ENCODE measurements at places on chromosomes 1 and 21.
A peak's percentile ranks its signal among the peaks of the same experiment; 100 is the strongest.

- no peak for DNase-seq
These were observed 23.9 kb upstream of the SLC44A3 start for GRCh38 chr1:94796266-94796665.

- no peak for DNase-seq
These were observed 52.1 kb upstream of the SLC44A3 start for GRCh38 chr1:94768036-94768435.

DNA sequence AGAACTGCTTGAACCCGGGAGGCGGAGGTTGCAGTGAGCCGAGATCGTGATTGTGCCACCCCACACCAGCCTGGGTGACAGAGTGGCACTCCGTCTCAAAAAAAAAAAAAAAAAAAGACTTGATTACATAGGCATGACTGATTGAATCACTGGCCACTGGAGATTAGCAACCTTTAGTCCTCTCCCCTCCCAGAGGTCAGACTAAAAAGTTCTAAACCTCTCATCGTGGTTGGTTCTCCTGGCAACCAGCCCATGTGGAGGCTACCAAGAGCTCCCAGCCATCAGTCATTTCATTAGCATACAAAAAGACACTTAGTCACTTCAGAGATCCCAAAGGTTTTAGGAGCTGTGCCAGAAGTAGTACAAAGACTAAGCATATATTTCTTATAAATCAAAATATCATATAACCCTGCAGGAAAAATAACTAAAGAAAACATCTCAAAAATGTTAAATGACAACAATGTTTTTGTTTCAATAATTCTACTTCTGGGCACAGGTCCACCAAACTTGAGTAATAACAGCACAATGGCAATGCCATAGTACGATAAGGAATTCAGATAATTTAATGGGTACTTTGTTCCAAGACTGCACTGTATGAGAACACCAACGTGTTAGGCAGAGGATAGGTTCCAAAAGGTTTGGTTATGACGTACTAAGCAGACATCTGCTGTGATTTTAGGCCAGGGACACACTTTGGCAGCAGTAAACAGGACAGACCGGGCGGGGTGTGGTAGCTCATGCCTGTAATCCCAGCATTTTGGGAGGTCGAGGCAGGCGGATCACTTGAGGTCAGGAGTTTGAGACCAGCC, 18.1 kb downstream of the USP48 start:
- peak; percentile 38 for DNase-seq

DNA sequence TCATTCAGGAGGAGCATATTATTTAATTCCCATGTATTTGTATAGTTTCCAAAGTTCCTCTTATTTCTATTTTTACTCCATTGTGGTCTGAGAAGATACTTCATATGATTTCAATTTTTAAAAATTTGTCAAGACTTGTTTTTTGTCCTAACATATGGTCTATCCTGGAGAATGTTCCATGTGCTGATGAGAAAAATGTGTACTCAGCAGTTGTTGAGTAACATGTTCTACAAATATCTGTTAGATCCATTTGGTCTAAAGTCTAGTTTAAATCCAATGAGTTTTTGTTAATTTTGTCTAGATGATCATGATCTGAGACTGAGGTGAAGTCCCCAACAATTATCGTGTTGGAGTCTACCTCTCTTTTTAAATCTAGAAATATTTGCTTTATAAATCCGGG, 14.5 kb downstream of the PSMG1 start:
- DNase-seq = no peak

DNA sequence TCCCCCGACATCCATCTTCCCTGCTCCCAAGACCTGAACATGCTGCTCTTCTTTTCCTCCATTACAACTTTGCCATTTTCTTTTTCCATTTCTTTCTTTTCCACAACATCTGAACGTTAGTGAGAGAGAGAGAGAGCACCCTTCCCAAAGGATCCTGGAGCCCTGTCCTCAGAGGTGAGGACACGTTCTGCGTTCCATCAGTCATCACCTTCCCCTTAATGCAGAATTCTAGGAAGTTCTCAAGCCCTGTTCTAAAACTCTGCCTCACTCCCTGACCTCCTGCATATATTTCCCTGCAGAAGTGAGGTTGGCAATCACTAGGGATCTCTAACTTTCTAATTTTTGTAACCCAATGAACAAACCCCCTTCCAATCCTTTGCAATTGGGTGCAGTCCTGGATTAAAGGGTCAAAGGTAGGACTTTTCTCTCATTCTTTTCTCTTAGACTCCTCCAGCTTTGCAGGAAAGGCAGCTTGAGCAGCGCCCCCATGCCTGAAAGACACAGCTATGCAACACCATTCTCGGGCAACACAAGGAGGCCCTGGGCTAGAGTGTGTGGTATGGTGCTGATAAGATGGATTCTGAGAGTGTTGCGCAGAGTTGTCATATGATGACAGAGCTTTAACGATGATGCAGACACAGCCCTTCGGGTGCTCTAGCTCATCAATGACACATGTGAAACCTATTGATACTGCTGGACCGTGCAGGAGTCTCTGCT, 59.2 kb upstream of the TNR start:
- no peak for DNase-seq

GRCh38 chr1:11885916-11886315, 27.2 kb upstream of the NPPB start:
- DNase-seq = no peak

DNA sequence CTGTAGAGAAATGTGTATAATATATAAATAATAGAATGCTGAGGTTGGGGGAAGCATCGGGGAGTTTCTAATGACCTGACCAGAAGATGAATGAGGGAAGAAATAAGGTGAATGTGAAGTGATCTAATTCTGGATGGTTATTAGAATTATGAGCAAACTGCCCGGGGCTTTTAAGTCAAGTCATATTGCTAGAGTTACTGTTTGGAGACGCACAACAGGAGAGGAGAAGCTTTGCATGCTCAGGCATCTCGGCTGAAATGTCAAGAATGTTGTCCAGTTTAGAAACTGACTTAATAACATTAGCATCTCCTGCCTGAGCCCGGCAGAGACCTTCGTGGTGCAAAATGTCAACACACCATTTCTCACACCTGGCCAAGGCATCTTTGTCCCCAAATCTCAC, 119.1 kb downstream of the RRAGC start:
- DNase-seq = no peak

DNA sequence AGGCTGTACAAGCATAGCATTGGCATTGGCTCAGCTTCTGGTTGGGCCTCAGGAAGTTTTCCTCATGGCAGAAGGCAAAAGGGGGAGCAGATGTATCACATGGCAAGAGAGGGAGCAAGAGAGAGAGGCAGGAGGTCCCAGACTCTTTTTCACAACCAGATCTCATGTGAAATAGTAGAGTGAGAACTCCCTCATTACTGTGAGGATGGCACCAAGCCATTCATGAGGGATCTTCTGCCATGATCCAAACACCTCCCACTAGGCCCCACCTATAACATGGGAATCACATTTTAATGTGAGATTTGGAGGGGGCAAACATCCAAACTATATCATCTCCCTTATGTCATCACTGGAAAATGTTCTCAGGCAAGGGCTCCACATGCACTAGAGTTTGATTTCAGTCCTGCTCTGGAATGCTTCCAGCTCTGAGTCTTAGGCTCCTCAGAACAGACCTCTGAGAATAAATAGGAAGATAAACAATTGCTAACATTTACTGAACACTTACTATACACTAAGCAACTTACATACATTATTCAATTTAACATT, 39.4 kb upstream of the VTCN1 start:
- DNase-seq = no peak

All from brain (organoid and tissue), 16 donors.